ENCODE measurements at places on chromosomes 7 and 10.

DNA sequence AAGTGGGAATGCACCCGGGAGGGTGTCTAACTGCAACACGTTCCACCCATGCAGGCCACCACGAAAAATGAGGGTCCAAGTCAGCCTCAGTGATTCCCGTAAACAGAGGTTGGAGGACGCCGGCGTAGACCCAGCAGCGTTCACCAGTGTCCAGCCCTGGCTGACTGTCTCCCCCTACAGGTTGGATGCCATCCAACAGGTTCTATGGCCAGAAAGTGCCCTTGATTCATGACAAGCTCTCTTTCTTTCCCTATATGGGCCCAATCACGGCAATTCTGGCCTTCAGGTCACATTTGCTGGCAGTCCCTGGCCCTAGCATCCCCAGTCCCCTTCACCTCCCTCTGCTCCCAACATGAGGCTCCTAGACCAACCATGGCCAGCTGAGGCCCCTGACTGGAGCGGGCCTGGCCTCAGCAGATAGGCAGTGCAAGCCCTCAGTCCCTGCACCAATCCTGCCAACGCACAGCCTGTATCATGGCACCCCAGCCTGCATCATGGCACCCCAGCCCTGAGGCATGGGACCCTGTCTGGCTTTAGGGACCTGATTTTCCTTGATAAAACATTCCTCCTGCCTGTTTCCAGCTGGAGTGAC, 227.4 kb downstream of the GRID1 start:
- no peaks in the 10 kb centered on the region for H3K4me1 ChIP-seq
- no peaks in the 10 kb centered on the region for H3K36me3 ChIP-seq
- no peak for DNase-seq

DNA sequence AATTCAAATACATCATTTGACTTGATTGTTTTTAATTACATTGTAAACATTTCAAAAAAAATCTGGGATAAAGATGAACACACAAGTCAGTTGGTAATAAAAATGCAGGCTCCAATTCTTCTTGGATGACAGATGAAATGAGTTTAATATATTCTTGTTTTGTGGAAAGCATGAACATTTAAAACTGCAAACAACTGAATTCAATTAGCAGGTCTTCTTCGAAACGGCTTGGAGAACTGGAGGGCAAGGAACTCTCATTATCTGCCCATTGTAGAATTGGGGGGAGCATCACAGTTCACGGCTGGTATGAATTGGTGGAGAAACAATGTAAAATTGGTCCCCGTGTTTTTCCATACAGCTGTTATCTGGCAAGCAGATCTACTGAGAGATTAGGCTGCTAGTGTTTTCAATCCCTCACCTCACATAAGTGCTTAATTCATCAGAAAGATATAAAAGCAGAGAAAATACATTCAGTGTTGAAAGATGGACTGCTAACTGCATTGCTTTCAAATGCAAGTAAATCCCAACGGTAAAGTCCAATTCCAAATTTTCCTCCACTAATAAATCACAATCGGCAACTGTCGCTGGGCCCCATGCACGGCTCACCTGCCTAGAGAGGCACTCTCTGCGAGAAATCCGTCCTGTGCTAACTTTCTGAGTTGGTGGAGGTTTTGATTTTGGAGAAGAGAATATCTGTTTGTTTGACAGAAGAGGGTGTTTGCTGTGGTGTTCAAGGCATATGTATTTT, 199.5 kb downstream of the ZNF438 start:
- DNase-seq, result no peak
- no peaks in the 10 kb centered on the region for H3K36me3 ChIP-seq

DNA sequence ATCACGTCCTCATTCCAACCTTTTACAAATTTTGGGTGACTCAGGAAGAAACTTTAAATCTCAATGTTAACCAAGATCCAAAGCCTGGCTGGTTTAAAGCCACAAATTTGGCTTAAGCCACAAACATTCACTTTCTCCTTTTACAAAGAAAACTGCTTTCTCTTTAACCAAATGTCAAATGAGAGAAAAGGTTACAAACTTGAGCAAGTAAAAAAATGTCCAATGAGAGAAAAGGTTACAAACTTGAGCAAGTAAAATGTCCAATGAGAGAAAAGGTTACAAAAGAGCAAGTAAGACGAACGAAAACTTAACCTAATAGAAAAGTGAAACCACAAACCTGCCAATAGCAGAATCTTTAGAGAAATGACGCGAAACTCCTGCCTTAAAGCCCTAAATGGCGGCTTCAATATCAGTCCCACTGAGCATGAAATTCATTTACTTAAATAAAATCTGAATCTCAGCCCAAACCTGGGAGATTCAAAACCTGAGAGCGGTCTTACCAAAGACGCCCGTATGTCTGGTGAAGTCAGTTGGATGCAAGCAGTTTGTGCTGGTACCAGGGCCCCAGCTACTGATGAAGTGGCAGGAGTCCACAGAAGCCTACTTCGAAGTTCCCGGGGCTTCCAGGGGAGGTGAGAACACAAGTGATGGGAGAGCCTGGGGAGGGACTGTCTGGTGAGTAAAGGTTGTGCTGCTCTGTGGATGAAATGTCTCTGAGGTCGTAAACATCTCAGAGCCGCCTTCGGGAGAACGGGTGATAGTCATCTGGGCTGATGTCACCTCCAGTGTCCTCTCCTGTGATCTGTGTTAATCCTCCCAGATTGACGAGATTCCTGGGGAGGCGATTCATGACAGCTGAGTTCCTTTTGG, 74.6 kb downstream of the PAXIP1 start:
- peak; percentile 98 for DNase-seq
- H3K27me3 ChIP-seq, result peaks cover 27% of the 10 kb centered on the region
- no peaks in the 10 kb centered on the region for H3K36me3 ChIP-seq
- H3K4me1 ChIP-seq, result no peaks in the 10 kb centered on the region
- H3K27ac ChIP-seq, result peak overlapping the region; percentile 9
- peak overlapping the region; percentile 77 for H3K4me3 ChIP-seq

GRCh38 chr10:484925-485661, 204.4 kb downstream of the DIP2C start:
- DNase-seq, result peak; percentile 80
- H3K27me3 ChIP-seq, result no peaks in the 10 kb centered on the region
- H3K4me3 ChIP-seq, result peak overlapping the region; percentile 75
- H3K4me1 ChIP-seq, result 0 out of 2 replicates have a peak, but pooled peaks cover 8% of the 10 kb centered on the region
- peak overlapping the region; percentile 94 for H3K27ac ChIP-seq

Measured in MM.1S (cell line).